Bronchial epithelial cell (primary cell): ENCODE measurements at places on chromosomes 11 and 22.

GRCh38 chr11:110972640-110973039 is 260.4 kb upstream of the ARHGAP20 start:
- DNase-seq = peak; percentile 62

GRCh38 chr22:45226503-45227186 is 14.0 kb downstream of the KIAA0930 start:
- peak; percentile 54 for DNase-seq

DNA sequence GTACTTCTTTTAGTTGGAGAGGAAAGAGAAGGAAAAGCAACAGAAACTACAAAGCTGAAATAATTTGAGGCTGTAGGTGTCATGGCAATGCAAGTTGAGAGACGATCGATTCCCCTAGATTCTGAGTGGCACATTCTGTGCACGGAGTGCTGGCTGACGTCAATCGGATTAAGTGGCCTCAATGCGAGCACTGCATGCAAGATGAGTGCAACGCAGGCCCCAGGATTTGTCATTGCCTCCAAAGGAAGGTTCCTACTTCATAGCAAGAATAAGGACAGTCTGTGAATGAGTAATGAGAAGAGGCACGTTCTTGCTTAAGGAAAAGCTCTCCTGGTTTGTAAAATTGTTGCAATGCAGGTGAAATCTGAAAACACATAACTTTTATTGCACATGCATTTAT is 892.4 kb downstream of the KCNA4 start:
- DNase-seq = no peak

- DNase-seq = no peak
Observed at GRCh38 chr11:115132436-115133228, 371.6 kb downstream of the CADM1 start.

GRCh38 chr11:121123496-121124069 is 22.5 kb downstream of the TECTA start:
- DNase-seq = no peak

DNA sequence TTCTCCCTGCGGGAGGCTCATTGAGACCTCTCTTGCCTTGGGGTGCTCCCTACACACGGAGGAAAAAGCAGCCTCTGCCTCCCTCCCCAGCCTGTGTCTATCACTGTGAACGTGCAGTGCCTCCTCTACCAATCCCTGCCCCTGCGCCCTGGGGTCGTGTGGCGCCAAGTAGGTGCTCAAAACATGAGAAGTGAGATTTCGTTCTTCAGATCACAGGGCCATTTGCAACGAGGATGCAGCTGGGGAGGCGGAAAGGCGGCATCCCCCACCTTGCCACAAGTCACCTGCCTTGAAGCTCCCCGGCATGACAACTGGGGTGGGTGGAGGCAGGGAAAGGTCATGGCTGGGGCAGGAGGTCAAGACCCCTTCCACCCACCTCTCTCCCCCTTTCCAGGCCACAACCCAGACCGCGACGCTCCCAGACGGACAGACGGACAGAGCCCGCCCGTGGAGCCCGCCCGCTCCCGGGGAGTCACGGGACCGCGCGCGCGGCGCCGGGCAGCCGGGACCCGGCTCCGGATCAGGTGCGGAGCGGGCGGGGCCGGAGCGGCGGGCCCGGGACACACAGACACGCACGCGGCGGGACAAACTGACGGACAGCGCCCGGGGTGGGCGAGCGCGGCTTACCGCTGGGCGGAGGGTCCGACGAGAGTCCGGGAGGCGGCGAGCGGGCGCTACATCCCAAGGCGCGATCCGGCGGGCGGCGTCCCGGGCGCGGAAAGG is 485 bp downstream of the KCNJ4 start:
- DNase-seq = no peak
